Kidney epithelial cell (primary cell): ENCODE measurements at places on chromosomes 16 and 17.

GRCh38 chr16:83031524-83031923 lies 404.8 kb downstream of the CDH13 start:
- no peak for DNase-seq

- DNase-seq = no peak
These were observed 664.7 kb downstream of the KCNJ2 start for GRCh38 chr17:70834039-70834438.

GRCh38 chr17:74147056-74147835 lies 56.2 kb upstream of the RPL38 start:
- DNase-seq = no peak

- no peak for DNase-seq
These were observed 333.0 kb downstream of the SEC14L1 start for GRCh38 chr17:77473615-77474226.

- no peak for DNase-seq
These were observed 745 bp upstream of the ABCC1 start for GRCh38 chr16:15948532-15949209.

DNA sequence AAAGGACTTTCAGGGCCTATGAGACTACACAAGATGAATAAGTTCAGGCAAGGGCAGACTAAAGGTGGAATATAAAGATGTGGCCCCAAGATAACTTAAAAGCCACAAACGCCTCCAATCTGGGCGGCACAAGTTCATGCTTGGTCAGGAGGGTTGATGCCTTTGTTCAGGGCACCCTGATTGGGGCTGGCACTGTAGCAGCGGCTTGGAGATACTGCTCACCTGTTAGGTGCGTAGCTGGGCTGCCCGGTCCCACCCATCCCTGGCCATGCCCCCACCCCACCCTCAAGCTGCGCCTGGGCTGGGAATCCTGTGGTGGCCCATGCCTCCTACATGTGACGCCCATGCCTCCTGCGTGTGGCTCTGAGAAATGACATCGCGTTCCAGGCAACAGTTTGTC lies 12.5 kb upstream of the SLC13A2 start:
- no peak for DNase-seq

- DNase-seq = no peak
These were observed 32.4 kb downstream of the ANKFN1 start for GRCh38 chr17:56185491-56186221.

GRCh38 chr16:15583526-15583925 lies 59.4 kb downstream of the MARF1 start:
- DNase-seq = no peak

GRCh38 chr17:49987681-49988441 lies 7.2 kb downstream of the DLX3 start:
- no peak for DNase-seq

- DNase-seq = no peak
These were observed 7.1 kb downstream of the MINK1 start for GRCh38 chr17:4839965-4840892.

GRCh38 chr16:57876210-57876609 lies 73.9 kb upstream of the KIFC3 start:
- no peak for DNase-seq

DNA sequence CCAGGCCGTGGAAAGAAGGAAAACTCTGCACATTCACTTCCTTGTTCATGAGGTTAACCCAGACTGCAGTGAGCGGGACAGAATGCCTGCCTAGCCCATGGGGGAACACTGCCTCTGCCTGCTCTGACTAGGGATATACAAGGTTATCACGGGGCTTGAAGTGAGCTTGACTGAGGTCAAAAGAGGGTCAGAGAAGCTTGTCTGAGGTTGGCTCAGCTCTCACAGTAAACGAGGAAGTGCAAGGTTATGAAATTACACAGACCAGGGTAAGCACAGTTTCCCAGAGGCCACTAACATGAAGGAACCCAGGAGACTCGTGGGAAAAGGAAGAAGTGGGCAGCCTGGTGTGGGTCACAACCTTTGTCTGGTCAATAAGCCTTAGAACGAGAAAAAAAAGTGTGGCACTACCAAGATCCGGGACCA lies 28.7 kb downstream of the HIC1 start:
- DNase-seq = no peak

- no peak for DNase-seq
These were observed 16.9 kb upstream of the MAP3K14 start for GRCh38 chr17:45333702-45334092.

DNA sequence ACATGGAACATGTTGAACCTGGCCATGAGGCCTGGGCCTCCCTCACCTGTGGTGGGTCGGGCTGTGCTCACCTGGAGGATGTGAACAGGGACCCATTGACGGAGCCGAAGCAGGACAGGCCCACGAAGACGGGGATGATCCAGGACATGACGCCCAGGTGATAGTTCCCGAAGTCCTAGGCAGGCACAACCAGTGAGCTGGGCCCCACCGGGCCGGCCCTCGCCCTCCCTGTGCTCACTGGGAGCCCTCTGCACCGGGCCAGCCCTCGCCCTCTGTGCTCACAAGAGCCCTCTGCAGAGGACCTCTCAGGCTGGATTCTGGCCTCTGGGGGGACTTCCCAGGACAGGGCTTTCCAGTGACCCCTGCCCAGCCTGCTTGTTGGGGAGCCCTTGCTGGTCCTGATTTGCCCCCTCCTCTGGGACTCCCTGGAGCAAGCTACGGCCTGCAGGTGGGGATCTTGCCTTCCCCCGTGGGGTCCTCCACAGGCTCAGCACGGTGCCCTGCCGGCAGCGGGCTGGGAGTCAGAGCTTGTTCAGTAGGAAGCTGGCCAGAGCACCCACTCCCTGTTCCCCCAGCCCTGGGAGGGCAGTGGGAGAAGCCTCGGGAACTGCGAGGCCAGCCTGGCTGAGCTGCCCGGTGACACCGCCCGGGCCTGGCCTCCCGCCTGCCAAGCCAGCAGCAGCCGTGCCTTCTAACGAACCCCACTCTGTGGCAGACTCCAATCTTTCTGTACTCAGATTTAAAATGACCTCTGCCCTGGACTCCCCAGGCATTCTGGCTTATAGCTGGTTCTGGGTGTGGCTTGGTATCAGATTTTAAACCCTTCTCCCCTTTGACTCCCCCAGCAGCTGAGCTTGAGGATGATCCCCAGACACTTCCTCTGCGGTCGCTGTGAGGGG lies 30.4 kb downstream of the SLC7A5 start:
- no peak for DNase-seq

DNA sequence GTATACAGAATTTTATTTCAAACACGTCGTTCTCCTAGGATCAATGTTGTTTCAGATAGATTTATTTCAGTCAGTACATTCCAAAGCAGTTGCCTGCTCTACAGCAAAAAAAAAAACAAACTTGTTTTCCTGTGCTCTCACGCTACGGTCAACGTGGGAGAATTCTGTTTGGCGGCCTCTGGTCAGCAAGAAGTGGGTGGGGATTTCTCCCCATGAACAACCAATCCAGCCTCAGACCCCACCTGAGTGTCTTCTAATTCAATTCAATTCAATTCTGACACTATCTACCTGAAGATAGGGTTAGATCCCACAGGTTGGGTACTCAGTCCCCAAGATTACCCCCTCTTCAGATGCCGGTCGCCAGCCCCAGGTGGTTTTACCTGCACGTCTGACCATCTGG lies 22.1 kb downstream of the C17orf58 start:
- DNase-seq = no peak

GRCh38 chr17:74968361-74968780 lies 4.2 kb downstream of the HID1 start:
- no peak for DNase-seq

DNA sequence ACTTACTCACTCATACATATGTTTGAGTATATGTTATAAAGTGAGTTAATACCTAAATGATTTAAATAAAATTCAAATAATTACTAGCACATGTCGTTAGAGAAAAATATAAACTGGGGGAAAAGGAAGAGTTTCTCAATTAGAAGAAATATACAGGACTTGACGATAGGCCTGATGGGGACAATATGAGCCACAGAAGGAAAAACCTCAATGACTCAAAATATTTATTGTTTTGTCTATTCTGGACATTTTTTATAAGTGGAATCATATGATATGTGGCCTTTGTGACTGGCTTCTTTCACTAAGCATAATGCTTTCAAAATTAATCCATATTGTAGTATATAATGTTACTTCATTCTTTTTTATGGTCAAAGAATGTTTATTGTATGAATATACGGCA lies 339.2 kb upstream of the PMFBP1 start:
- no peak for DNase-seq

- no peak for DNase-seq
These were observed 4.7 kb downstream of the DYNC1LI2 start for GRCh38 chr16:66746682-66747081.

DNA sequence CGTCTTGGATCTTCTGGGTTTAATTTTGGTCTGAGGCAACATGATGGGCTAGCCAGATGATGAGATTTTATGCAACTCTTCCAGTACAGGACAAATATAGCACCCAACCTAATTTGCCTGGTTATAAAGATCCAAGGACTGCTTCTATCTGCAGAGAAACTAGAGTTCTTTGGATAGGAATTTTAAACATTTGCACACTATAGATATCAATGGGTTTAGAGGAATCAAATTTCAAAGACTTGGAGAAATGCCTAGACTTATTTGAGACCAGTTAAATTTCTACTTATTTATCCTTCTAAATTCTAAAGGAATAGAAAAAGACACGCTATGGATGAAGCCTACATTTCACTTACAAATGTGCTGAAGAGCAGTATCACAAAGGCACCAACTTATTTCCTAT lies 12.6 kb downstream of the PMFBP1 start:
- no peak for DNase-seq

- no peak for DNase-seq
These were observed 62.3 kb downstream of the TBX4 start for GRCh38 chr17:61514491-61514890.

GRCh38 chr17:81697261-81698044 lies 5.7 kb upstream of the MRPL12 start:
- DNase-seq = no peak

DNA sequence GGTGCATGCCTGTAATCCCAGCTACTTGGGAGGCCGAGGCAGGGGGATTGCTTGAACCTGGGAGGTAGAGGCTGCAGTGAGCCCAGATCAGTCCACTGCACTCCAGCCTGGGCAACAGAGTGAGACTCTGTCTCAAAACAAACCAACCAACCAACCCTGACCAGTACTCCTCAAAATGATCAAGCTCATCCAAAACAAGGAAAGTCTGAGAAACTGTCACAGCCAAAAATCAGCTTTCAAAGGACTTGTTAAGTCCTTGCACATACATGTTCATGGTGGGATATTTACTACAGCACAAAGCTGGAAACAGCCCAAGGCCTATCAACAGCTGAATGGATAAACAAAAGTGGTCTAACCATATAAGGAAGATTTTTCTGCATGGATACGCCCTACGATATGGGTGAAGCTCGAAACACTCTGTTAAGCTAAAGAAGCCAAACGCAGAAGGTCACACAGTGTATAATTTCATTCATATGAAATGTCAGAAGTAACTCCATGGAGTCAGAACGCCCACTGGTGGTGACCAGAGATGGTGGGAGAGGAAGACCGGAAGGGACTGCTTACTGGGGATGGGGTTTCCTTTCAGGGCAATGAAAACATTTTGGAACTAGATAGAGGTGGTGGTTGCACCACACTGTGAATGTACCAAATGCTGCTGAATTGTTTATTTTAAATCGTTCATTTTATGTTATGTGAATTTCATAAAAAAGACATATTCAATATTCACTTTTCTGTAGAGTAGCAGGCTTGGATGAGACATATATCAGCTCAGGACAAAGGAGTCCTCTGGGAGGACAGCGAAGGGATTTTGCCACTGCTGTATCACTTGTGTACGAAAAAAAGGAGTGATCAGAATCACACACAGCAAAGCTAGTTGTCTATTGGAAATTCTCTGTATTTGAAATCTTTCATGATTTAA lies 17.7 kb downstream of the CCL17 start:
- no peak for DNase-seq

- DNase-seq = no peak
These were observed 124.8 kb downstream of the RGS9 start for GRCh38 chr17:65261682-65262636.

DNA sequence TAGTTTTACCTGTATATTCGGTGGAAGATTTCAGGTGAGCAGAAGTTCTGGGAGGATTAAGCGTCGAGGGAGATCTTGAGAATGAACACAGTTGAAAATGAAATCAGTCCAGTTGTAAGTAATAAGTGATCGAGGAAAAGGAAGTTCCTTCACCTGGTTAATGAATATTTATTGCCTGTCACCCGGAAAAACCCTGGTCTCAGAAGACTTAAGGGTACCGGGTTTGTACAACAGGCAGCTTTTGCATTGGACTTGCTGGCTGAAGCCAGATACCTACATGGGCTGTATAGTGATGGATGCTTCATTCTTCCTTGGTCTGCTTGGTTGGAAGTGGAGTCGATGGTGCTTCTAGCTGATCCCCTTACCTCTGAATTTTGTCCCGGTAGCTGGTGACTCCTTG lies 72.7 kb downstream of the PRKCA start:
- DNase-seq = no peak

DNA sequence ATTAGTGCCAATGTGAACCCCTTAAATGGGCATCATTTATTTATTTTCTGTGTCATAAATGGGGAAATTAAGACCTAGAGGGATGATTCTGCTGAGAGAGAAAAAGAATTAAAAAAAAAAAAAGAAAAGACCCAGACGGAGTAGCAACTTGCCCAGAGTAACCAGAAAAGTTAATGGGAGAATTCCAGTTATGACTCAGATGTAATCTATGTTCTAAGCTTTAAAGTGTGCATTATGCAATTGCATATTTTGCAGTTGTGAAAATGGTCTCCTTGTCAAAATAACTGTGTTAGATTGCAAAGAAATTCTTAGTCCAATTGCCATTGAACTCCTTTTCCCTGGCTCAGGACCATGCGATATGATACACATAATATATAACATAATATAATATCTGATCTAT lies 38.6 kb upstream of the TBX2 start:
- no peak for DNase-seq

- DNase-seq = no peak
These were observed 53.1 kb downstream of the GAN start for GRCh38 chr16:81367821-81368220.

- no peak for DNase-seq
These were observed 33.9 kb downstream of the CHP2 start for GRCh38 chr16:23788685-23789084.

- peak; percentile 51 for DNase-seq
These were observed 98.3 kb upstream of the CIBAR2 start for GRCh38 chr16:85210423-85211169.

- DNase-seq = no peak
These were observed 15.5 kb upstream of the FAM83G start for GRCh38 chr17:19020016-19020415.

GRCh38 chr17:70067134-70067533 lies 7.9 kb upstream of the KCNJ16 start:
- DNase-seq = no peak

DNA sequence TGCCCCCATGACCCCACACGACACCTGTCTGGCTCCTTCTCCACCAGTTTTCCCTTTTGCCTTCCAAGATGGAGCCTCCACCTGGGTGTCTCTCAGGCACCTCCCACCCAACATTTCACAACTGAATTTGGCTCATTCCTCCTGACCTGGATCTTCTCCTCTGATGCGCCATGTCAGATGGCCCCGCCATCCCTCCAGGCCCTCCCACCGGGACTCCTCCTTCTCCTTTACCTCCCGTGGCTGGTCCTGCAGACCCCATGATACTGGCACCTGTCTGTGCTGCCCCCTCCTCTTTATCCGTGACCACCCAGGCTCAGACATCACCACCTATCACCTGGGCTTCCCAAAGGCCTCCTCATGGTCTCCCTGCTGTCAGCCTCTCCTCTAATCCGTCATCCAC lies 4.7 kb downstream of the TRPV3 start:
- DNase-seq = no peak
